ENCODE measurements at places on chromosomes 12 and 14.

DNA sequence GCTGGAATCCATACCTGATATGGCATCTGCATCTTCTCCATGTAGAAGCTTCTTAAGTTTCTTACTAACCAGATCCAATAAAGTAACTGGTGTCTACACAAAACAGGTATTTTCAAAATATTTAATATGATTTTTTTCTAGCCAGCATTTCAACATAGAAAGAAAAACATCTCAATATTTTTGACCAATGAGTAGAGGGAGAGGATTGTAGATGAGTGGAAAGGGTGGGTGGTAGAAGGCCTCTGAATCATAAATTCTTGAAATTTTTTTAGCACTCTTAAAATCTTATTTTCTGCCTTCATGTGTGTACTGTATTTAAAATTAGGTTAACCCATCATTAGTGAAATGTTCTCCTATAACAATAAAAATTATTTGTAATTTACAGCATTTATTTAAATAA is 18.0 kb downstream of the DEPDC4 start:
- DNase-seq, result no peak

DNA sequence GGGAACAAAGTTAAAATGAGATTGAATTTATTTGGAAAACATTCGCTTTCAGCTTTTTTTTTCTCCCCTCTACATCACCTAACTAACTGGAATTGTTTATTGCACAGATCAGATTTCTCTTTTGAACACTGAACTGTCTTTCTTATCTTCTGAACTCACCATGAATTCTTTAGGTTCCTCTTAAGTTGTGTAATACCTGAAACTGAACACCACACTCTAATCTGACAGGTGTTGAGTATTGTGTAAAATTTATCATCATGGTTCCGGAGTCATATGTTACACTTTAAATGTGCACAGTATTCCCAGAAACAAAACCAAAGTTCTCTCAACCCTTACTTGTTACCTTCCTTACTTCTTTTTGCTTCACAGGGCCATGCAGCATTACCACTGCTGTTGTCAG is 66.8 kb downstream of the TGFB3 start:
- DNase-seq, result no peak

GRCh38 chr12:6603095-6603567 is 4.0 kb downstream of the CHD4 start:
- peak; percentile 61 for DNase-seq

DNA sequence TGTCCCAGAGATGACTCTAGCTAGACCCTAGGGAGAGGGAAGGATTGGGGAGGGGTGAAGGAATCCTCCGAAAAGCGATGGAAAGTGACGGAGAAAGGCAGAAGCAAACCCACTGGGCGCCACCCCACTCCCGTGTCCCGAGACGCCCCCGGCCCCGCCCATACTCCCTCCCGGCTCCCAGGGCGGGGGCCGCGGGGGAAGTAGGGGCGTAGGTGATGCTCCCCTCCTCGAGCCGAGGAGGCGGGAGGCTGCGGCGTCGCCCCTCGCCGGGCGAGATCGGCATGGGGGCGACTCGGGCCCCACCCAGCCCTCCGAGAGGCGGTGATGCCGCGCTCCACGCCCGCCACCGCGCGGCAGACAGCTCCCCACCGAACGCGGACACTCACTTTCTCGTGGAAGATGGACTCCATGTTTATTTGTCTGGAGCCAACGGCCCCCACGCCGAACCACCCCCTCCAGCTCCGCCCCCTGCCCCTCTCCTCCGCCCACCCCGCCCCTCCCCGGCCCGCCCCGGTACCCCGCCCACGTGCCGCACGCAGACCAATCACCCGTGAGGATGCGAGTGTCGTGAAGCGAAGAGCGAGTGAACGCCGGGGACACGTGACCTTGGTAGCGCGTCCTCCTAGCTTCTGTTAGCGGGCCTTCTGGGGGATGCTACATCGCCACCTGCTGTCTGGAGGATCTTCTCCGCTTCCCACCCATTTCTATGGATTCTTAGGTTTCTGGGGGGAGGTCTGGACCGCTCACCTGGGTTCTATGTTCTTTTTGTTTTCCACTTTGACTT is at the start of gene ATXN3:
Gene ATXN3 (minus strand): TSS at position 440 of the 784 bp plus-strand sequence. CDS start 30 bp downstream, at position 410.
- peak; percentile 90 for DNase-seq

DNA sequence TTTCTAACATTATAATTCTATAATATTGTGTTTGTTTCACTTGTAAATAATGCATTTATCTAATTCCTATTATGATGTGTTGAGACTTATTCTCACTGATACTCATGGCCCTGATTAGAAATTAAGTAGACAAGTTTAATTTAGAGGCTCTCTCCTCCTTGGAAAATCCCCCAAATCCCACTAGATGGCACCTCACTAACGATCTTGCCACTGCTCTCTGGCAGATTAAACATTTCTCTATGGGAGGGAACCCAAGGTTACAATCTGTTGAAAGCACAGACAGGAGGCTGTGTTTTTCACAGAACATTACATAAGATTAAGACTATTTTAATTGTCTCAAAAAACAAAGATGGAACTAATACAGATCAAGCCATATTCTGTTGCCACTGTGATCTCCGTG is 318.7 kb downstream of the LRFN5 start:
- DNase-seq, result peak; percentile 3

DNA sequence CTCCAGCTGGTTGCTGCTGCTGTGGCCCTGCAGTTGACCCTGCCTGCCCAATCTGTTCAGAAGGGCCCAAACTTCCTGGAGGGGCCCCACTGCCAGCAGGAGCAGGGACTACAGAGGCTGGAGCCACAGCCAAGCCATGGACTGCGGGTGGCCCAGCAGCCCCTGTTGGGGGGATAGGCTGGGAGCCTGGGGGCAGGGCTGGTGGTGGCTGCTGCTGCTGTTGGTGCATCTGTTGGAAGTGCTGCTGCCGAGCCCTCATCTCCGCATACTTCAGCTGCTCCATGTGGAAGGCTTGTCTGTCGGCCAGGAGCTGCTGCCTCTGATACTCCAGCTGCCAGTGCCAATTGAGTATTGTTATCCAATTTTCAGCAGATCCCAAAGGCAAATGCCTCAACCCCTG is 7.2 kb downstream of the MYL6 start:
- no peak for DNase-seq

DNA sequence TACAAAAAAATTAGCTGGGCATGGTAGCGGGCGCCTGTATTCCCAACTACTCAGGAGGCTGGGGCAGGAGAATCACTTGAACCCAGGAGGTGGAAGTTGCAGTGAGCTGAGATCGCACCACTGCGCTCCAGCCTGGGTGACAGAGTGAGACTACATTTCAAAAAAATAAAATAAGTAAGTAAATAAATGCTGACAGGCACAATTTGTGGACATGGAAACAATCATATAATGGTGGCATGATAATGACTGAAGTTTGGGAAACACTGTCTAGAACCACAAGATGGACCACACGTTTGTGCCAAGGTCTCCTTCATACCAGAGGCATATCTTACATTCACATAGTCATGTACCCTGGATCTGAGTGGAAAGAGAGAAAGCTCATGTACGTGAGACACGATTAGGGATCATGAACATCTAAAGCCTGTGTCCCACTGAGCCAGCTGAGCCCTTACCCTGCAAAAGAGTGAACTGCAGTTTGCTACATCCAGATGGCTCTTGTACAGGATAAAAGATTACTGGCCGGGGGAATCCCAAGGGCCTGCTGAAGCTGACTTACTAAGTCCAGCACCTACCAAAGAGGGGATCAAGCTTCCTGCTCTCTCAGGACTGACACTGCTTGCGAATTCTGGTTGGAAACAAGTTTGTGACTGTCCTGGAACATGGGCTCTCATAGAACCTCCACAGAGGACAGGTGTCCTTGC is 62.9 kb downstream of the TRAFD1 start:
- no peak for DNase-seq

GRCh38 chr14:30375296-30375892 is 183.6 kb upstream of the G2E3 start:
- peak; percentile 49 for DNase-seq

GRCh38 chr12:28575593-28576205 is 385.4 kb downstream of the CCDC91 start:
- DNase-seq, result no peak

DNA sequence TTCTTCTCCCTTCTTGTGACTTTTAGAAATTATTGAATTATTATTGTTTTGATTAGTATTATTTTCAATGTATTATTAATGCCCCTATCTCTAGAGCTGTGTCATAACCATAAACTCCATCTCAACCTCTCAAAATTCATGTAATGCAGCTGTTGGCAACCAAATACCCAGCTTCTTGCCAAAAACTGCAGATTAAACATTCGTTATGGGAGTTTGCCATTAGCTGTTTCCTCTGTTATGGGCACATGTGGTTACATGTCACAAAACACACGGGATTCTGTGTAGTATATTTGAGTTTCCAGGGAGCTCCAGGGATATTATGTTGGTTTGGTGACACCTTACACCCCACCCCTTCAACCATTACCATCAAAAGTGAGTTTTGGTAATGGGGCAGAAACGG is 2.8 kb upstream of the ALX1 start:
- DNase-seq, result no peak

DNA sequence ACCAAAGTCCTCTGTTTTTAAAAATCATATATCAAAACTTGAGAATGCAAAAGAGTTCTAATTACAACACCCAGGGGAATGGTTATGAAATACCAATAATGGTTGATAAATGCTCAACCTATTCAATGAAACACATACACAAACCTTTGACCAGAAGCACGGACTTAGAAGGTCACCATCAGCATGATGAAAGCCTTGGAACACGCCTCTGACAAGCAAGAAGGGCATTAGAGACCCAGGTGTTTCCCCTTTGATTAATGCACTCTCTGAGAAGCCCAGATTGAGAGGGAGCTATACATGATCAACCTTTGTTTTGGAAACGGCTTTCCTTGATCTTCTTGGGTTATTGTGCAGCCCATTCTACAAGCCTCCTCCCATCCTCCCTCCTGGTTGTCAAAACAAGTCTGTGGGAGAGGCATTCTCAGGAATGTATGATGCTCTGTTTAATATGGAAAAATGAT is 69.0 kb downstream of the ZFP36L1 start:
- no peak for DNase-seq

DNA sequence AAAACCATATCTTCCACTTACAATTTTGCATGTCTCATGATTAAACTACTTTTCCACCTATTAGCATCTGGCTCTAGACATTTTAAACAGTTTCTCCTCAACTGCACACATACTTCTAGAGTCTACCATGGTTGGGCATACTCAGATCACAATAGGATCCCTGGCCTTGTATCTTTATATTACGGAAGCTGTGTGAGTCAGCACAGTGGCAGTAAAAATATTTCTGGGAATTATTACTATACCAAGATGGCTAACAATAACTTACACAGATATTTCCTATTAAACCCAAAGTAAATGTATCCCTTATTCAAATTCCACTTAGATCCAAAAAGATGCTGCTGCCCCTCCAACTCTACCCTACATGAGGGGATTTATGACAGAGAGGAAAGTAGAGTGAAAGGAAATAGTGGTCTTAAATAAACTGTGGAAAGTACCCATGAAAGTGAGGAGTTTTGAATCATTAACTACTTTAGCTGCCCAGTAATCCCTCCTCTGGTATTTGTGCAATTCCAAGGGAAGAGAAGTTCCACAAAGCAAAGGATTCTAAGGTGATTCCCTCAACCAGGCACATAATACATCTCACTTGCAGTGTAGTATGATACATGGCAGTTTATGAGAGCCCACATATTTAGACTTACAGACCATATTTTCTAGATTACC is 14.0 kb upstream of the CPSF6 start:
- no peak for DNase-seq

DNA sequence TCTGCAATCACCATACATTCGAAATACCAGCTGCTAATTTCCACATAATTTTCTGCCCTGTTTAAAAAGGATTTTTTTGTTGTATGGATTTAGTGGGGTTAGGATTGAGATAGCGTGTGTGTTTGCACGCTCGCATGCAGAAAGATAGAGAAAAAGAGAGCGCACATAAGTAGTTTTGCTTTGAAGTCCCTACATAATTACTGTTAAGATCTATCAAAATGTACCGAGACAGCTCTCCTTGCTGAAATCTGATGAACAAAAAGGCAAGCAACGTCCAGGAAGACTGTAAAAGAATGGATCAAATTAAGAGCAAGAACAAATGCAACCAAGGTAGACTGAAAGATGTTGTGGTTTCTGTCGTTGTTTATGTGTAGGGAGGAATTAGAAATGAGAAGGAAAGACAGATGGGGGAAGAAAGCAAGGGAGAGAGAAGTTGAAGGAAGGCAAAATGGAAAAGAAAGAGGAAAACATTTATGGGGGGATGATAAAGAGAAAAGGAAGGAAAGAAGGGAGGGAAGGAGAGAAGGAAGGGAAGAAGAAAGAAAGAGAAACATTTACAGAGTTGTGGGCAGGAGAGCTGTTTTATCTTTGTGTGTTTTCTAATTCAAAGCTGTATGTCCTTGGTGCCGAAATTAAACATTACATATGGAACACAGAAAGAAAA is 522.3 kb downstream of the MED13L start:
- DNase-seq, result no peak

GRCh38 chr12:96006727-96007126 is 10.6 kb upstream of the HAL start:
- DNase-seq, result no peak

GRCh38 chr12:110670161-110670701 is 18.7 kb downstream of the HVCN1 start:
- no peak for DNase-seq

GRCh38 chr14:96307434-96307833 is 51.4 kb downstream of the BDKRB1 start:
- DNase-seq, result peak; percentile 33

DNA sequence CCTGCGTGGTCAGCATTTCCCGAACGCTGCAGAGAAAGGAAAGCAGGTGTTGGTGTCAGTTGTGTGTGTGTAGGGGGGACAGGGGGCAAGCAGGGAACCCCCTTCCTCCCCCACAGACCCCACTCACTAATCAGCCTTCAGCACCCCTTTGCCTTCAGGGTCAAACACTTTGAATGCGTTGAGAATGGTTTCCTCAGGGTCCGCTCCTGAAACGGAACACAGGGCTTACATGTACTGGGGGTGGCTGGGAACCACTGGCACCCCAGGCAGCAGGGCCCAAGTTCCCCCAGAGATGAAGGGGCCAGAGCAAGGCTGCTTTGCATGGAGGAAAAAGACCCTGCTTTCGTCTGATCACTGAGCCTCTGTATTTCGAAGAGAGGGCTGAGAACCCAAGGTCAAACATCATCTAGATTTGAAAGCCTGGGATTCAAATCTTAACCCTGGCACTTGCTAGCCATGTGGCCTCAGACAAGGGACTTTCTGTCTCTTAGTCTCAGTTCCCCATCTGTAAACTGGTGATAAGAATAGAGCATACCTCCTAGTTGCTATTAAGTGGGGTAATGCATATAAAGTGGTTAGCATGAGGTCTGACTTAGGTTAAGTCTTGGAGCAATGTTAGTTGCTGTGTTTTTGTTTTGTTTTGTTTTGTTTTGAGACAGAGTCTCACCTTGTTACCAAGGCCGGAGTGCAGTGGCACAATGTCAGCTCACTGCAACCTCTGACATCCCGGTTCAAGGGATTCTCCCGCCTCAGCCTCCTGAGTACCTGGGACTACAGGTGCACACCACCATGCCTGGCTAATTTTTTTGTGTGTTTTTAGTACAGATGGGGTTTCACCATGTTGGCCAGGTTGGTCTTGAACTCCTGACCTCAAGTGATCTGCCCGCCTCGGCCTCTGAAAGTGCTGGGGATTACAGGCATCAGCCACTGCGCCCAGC is 7.0 kb downstream of the MYL2 start:
- DNase-seq, result no peak

Measured in HT1080 (cell line).